B cell (primary cell): ENCODE measurements at places on chromosomes 5 and 9. TPM values are rescaled to one million over a fixed set of nuclear protein-coding genes. Genes with fewer than 3 reads are reported as not detected.

- H3K36me3 ChIP-seq, result no peaks in the 10 kb centered on the region
- DNase-seq, result no peak
- no peaks in the 10 kb centered on the region for H3K27me3 ChIP-seq
- H3K27ac ChIP-seq, result no peak overlapping the region
Observed at GRCh38 chr5:113804264-113804663, 290.8 kb downstream of the YTHDC2 start.

Gene PRR16
- 0.27 TPM in 1 of 2 replicates, not detected in the other for total RNA-seq

DNA sequence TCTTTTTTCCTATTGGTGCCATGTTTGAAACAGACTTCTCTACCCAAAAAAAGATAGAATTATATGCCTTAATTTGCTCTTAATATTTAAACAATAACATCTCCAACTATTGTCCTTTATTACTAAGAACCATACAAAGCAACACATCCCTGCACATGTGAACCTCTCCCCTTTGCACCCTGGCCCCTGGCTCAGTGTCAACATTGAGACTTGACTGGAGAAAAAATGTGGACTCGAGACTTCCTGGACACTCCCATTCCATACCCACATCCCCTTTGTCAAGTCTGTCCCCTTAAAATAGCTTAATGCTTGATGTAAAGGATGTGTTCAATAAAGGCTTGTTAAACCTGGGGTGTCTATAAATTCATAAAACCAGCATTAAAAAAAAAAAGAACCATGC lies 53.2 kb downstream of the TTC39B start:
- no peak for DNase-seq
- H3K27ac ChIP-seq, result no peak overlapping the region
- no peaks in the 10 kb centered on the region for H3K36me3 ChIP-seq
- no peaks in the 10 kb centered on the region for H3K27me3 ChIP-seq
- H3K4me3 ChIP-seq, result no peak overlapping the region

- H3K27ac ChIP-seq, result no peak overlapping the region
- no peaks in the 10 kb centered on the region for H3K4me1 ChIP-seq
- H3K27me3 ChIP-seq, result no peaks in the 10 kb centered on the region
- no peak for DNase-seq
Observed at GRCh38 chr9:76441551-76442322, 17.2 kb upstream of the GCNT1 start.
